Stimulated activated CD8-positive, alpha-beta memory T cell treated with anti-CD3 and anti-CD28 coated beads, Interleukin-15, amount 100 ng/mL, for 1 hour (primary cell): ENCODE measurements at places on chromosomes 3 and 15.

DNA sequence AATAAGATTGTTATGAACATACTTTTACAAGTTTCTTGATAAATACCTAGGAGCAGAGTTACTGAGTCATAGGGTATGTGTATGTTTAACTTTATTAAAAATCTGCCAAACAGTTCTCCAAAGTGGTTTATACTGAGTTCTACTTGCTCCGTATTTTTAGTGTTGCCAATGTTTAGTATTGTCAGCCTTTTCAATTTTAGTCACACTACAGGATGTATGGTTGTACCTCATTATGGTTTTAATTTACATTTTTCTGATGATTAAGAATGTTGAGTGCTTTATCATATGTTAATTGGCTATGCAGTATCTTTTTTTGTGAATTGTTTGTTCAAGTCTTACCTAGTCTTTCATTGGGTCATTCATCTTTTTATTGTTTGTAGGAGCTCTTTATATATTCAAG, 4.3 kb downstream of the TMOD3 start:
- DNase-seq: no peak

DNA sequence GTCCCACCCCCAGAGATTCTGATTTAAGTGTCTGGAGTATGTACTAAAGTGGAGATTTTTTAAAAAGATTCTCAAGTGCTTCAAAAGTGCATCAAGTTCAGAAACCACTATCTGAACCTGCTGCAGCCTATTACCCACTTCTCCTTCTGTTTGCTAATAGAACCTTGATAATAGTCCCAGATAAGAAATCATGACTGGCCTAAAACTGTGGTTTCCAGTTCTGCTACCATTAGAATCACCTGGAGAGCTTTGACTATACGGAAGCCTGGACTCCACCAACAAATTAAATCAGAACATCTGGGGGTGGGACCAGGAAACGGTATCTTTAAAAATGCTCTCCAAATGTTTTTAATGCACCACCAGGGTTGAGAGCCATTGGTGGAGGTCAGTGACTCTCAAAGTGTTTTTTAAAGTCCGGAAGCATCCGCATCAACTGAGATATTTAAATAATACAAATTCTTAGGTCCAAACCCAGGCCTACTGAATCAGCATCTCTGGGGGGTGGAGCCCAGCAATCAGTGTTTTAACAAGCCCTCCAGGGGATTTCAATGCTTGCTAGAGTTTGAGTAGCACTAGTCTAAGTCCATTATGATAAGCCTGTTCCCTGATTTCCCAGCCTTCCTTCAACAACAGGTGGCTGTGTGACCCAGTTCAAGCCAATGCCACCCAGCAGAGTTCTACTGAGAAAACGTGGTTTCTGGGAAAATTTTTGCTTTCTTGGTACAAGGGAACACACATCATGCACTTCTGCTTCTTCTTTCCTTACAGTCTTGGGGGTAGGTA, 45.4 kb upstream of the TIPARP start:
- DNase-seq: no peak

DNA sequence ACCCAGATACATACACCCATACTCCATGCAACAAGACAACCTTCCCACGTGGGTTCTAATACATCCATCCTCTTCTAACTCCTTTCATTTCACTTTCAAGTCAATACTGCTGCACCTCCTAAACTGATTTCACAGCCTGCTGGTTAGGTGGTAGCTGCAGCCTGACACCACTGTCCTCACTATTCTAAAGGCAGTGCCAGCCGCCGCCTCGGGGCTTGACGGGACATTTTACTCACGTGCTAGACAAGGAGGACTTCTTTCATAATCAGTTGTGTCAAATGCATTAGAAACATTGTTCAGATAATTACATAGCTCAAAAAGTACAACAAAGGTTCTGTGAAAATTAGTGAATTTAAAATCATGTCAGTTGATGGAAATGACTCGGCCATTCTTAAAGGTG, 6.3 kb downstream of the UROC1 start:
- no peak for DNase-seq

- DNase-seq: no peak
These were observed 71.1 kb downstream of the MRPL46 start for GRCh38 chr15:88395872-88396781.

- no peak for DNase-seq
These were observed 61.8 kb downstream of the RPL39L start for GRCh38 chr3:187077537-187077936.

DNA sequence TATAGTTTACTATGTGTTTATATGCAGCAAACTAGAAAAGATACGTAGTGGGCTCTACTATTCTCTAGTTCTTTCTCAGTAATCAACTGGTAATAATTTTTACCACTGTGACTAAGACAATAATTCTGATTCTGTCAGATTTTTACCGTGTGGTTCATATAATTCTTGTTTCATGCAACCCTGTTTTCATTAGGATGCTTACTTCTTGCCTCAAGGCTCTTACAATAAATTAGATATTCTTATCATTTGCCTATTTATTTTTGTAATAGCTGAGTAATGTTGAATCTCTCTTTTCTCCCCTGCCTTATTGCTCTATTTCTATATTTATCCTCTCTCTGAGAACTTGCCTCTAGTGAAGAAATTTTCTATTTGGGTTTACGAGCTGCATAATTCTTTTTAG, 524.7 kb downstream of the NAALADL2 start:
- DNase-seq: no peak

DNA sequence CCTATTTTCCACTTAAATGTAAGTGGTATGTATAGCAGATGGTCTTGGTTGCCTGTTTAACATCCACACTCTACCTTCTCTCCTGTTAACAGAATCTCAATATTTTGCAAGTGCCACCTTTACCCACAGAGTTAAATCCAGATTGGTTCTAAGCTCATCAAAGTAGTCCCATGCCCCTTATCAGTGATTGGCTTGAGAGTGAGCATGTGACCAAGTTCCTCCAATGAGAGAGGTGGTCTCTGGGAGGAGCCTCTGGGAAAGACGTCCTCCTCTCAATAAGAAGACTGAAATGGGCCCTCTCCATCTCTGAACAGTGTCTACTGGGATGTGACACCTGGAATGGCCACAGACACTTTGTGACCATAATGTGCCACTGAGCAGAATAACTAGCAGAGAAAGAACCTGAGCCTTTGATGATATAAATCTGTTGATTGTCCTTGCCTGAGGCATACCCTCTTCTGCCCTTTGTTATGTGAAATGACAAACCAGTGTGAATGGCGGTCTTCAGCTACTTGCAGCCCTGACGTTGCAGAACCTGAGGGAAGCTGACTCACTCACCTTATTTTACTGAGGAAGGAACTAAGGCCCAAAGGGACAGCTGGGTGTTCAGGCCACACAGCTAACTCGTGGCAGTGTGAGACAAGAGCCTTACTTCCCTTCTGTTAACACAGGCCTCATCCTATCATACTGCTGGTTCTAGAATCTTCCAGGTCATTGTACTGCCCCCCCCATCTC, 42.4 kb upstream of the LARS2 start:
- no peak for DNase-seq

DNA sequence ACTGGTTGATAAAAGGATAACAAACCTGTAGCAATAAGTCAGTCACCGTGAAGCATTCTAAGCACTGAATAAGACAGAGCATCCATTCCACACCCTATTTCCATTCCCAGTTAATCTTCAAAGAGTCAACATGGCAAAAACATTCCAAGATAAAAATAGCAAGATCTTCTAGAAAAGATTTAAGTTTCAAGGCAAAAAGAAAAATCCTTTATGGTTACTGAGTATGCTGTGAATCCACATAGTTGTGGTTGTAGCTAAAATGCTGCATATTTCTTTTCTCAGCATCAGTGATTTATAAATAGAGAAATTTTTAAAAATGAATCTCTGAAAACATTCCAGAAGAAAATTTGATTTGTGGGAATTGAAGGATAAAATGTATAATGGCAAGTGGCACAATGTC, 21.1 kb downstream of the GAP43 start:
- no peak for DNase-seq

DNA sequence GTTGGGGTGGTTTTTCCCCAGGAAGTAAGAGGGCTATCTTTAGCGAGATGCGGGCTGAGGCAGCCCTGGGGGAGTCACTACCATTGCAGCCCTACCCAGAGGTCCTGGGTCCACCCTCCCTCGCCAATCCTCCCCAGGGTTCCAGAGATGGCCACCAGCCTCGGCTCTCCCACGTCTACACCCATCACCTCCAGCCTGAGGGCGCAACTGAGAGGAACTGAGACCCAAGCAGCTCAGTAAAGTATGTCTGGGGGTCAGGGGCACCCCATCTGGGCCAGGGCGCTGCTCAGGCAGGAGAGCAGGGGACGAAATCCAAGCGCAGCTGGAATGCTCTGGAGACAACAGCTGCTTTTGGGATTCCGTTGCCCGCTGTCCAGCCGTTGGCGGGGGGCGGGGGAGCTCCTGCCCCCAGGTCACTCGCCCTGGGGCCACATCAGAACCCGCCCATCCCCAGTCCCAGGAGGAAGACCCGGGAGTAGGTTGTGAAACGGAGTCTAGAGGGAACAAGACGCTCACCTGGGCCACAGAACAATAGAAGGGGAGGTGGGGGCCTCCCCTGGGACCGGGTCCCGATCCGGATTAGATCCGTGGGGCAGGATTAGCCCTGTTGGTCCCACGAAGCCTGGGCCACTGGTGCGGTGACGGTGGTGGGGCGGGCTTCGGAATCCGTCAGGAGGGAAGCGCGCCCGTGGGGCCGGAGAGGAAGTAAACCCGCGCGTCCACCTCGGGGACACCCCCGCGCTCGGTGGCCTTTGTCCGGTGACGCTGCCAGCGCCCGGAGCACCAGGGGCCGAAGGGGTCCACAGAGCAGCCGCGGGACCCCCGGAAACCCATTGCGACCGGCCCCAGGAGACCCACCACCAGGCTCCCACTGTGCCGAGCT, 1.4 kb upstream of the NDUFAF3 start:
- DNase-seq: no peak

DNA sequence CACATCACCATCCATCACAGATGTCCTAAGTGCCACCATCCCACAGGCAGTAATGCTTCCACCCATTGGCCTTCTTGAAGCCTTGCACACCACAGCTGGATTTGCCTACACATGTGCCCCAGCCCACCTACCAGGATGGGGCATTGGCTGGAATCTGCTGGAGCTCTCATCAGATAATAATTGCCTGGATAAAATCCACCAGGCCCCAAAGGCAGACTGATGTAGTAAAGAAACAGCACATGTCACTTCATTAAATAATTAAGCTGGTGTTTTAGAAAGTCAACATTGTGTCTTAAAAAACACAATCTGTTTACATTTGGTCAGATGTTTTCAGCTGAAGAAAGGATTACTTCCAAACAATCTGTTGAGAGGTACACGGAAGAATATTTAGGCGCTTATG, 229.5 kb downstream of the ATP8B4 start:
- DNase-seq: no peak

DNA sequence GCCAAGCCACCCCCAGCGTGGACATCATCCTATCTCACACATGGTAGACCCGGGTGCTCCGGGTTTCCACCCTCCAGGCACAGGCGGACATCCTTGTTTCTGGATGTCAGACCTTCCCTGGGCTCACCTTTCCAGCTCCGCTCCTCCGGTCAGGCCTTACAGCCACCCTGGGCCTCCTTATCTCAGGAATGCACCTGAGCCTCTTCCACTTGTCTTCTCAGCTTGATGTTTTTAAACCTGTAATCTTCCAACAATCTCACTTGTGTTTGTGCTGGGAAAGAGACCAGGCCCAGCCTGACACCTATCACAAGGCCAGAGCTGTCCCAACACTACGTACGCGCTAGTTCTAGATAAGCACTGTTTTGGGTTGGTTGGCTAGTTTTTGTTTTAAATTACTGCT, 53.9 kb downstream of the NIPA2 start:
- DNase-seq: no peak

- no peak for DNase-seq
These were observed 47.9 kb upstream of the FURIN start for GRCh38 chr15:90820481-90820880.

- DNase-seq: no peak
These were observed 9.2 kb upstream of the RFC4 start for GRCh38 chr3:186815435-186815834.

DNA sequence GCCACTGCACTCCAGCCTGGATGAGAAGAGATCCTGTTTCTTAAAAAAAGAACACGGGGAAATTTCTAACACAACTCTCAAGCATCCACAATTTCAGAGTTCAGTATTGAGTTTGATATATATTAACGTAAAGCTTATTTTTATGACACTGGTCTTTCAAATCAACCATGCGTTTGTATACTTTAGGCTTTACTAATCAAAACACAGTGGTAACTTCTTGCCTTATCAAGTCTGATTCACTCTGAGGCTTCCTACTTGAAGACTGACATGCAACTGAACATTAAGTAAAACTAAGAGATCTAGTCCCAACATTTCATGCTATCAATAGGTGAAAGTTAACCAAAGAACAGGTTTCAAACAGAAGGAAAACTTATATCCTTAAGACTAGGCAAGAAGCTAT, 46.7 kb downstream of the PRTG start:
- no peak for DNase-seq

DNA sequence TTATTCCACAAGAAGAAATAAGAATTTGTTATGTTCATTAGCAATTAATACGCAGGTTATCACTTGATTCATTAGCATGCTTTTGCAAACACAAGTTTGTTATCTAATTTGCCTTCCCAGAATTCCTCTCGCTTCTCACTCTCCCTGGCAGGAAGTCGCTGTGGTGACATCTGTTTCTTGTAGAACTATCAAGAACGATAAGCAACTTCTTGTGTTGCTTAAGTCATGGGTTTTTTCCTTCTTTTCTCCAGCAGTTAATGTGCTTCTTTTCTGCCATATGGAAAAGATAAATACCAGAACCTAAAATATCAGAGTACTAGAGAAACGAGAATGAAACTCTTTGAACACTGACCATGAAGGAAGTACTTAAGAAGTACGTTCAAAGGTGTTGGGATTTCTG, 99.8 kb upstream of the CHMP2B start:
- no peak for DNase-seq
